Stimulated activated CD8-positive, alpha-beta memory T cell treated with anti-CD3 and anti-CD28 coated beads, Interleukin-2, amount 100 ng/mL, for 1 hour (primary cell): ENCODE measurements at places on chromosomes 5 and 9.

DNA sequence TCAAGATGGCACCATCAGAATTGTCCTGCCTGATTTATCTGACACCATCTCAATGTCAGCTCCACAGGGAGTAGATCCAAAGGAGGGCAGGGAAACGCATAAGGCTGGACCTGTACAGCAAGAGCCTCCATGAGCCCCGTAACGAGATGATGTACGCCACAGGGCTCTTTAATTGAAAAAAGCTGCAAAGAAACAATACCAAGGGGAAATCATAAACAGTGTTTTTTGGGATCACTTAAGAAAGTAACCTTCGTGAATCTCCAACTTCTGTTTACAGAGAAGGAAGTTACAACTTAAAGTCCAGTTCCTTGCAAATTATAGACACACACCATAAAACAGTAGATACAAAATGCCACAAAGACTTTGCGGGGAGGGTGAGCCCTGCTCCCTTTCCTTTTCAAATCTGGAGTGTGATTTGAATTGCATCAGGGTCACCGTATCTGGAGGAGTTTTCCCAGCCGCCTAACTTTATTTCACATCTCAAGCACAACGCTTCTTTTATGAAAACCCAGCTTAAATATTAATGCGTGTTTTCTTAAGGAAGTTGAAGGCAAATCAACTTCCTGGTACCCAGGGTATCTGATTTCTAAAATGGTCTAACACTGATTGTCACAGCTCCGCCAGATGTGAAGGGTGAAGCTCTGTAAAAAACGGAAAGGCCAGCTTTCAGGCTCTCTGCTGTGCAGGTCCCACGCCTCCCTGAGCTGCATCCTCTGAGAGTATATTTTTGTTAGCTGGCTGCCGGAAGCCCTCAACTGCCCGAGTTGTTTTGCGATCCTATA, 88.9 kb downstream of the EBF1 start:
- no peak for DNase-seq

GRCh38 chr5:136203303-136203922, 10.5 kb upstream of the SMIM32 start:
- DNase-seq, result no peak

GRCh38 chr5:143676802-143677201, 135.2 kb upstream of the HMHB1 start:
- DNase-seq, result no peak

DNA sequence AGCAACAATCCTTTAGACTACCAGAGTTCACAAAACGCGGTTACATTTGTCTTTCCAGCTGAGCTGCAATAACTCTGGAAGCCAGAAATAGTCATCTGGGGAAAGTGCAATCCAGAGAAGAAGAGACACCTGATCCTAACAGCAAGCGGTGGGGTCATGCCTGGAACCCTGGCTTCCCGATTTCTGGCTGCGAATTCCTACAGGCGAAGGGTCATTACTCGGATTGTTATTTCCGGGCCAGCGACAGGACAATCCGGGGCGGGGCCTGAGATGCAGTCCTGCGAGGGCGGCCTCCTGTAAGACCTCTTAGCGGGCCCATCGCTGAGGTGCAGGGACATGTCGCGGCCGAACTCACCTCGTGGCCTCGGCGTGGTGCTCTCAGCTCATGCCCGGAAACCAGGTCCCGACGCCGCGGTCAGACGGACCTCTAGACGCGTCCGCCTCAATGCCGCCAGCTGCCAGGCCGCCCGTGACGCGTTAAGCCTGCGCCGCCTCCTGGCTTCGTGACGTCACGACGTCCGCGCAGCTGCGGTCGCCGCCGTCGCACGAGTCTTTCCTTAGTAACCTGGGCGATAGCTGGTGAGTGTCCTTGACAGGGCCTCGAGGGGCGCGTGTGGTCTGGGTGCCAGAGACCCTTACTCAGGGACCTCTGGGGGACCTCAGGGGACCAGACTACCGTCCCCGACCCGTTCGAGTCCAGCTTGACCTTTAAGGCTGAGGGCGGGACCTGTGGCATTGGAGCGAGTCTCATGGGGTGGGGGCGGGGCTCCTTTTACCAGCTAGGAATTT, at the start of the genes MRRF and RBM18:
Gene MRRF, plus strand, starts transcription at position 523 of the 789 bp plus-strand sequence. CDS start 6,010 bp downstream, outside the sequence.
Gene RBM18, minus strand, starts transcription at position 481 of the 789 bp plus-strand sequence. CDS start 3,348 bp downstream, outside the sequence.
- peak; percentile 82 for DNase-seq

DNA sequence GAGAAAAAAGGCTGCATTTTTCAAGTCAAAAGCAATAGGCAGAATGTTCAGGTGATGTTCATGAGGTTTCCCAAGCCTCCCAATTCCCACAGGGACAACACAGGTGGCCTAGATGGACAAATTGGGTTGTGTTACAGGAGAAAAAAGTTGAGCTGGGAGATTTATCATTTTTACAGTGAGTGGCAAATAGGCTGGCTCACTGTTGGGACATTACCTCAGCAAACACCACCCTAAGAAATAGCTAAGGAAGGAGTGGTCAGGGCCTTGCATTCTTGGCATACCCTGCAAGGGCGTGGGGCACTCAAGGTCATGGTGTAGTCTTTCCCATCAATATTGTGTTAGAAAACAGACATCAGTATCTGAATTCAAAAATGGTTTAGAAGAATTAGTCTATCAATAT, 23.3 kb upstream of the CPLANE1 start:
- no peak for DNase-seq

- DNase-seq, result no peak
Observed at GRCh38 chr9:122767817-122768216, 20.9 kb upstream of the OR5C1 start.

GRCh38 chr5:74361406-74362358, 278.8 kb downstream of the ENC1 start:
- no peak for DNase-seq

- no peak for DNase-seq
Observed at GRCh38 chr5:60482301-60482700, 217.7 kb downstream of the DEPDC1B start.
